ENCODE measurements at places on chromosomes 12 and 14.

GRCh38 chr12:87991483-87991882 lies 37.7 kb downstream of the C12orf50 start:
- DNase-seq = no peak

DNA sequence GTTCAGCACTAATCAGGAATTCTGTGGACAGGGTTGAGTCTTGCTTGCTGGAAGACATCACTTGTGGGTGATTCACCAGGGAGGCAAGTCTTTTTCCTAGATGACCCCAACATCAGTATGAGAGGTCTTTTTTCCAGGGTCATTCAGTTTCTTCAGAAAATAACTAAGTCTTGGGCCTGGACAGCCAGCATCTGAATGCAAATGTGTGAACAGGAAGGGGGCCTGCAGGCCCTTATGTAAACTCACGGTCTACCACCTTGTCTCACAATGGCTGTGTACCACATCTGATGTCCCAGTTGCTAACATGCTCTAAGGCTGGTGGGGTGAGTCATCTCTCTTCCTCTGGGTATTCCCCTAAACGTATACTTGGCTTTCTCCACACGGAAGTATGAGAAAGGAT lies 79.2 kb downstream of the HECTD4 start:
- DNase-seq = peak; percentile 21

GRCh38 chr12:58395470-58395869 lies 454.1 kb downstream of the ATP23 start:
- no peak for DNase-seq

- DNase-seq = no peak
These were observed 23.8 kb downstream of the HSPB8 start for GRCh38 chr12:119202544-119202943.

DNA sequence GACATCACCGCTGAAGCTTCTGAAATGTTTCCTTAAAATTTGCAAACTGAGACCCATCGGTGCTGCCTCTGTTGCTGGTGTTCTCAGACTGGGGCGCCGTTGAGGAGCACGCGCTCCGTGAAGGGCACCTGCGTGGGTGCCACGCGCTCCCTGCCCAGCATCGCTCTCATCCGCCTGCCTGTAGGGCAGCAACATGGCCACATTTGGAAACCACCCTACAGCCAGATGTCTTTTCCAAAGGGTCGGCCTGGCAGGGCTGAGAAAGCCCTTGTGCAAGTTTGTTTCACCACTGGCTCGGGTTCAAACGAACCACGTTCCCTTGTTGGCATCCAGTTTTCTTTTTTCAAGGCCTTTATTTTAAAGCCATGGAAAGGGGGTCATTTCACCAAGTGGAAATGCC lies 13.9 kb downstream of the ADGRD1 start:
- no peak for DNase-seq

- no peak for DNase-seq
These were observed 530.5 kb downstream of the BCL11B start for GRCh38 chr14:98741523-98741922.

DNA sequence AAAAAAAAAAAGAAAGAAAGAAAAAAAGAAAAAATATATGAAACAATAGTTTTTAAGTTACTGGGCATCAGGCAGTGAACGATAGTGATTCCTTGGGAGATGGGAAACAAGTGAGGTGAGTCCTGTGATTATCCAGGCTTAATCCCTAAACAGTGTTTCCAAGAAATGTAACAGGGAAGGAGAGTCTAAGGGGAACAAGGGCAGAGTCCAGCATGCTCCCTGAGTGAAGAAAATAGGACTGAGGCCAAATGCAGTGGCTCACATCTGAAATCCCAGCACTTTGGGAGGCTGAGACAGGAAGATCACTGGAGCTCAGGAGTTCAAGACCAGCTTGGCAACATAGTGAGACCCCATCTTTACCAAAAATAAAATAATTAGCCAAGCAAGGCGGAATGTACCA lies 40.7 kb downstream of the R3HDM2 start:
- no peak for DNase-seq

GRCh38 chr12:121812320-121812871 lies 8.6 kb downstream of the SETD1B start:
- no peak for DNase-seq

DNA sequence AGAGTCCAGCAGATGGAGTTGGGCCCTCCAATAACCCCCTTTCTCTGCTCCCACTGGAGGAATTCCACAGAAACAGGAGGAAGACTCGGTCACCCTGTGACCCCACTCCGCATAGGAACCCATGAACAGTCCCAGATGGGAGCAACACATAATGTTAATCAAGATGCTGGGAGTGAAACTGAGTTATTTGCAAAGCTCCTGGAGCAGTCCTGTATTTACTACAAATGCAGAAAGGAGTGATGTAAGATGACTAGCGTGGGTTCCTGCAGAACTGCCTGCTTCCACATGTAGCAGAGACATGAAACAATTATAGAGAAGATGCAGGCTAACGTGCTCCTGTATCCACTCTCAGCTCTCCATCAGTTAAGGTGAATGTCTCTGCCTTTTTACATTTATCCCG lies 274.7 kb downstream of the FOXN3 start:
- DNase-seq = no peak

GRCh38 chr12:131261906-131262305 lies 308.2 kb downstream of the ADGRD1 start:
- DNase-seq = no peak

All from activated T-helper 9 cell treated with anti-CD3 and anti-CD28 coated beads, Interleukin-2, amount 50 U/mL, for 16 hours (primary cell).